ENCODE measurements at places on chromosomes 3 and 15.
A peak's percentile ranks its signal among the peaks of the same experiment; 100 is the strongest.

DNA sequence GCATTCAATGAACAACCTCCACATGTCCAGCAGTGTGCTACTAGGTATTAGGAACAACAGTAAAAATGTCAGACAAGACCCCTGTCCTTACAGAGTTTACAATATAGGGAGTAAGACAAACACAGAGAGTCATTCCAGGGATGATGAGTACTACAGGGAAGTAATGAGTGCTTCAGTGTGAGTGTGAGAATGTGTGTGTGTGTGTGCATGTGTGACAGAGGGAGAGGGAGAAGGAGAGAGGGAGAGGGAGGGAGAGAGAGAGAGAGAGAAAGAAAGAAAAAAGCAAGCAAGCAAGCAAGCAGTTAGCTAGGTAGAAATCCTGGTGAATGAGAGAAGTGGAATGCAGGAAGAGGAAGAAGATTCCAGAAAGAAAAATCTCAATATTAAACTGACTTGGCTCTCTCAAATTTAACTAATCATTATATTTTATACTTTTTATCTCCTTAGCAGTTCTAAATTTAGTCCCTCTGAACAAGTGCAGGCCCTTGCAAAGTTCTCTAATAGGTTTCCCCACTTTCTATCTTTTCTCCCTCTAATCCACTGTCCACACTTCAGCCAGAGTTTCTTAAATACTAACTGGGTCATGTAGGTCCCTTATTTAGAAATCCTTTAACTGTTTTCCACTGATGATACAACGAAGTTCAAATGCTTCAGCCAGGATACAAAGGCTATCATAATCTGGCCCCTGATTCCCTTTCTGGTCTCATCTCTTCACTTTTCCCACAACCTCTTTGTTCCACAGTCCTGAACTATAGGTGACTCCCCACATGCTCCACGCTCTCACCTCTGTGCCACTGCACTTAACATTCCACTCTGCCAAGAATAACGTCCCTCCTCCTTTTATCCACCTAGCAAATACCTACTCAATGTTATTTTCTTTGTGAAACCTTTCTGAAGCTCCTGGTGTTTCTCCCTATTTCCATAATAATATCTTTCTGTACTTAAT lies 10.3 kb downstream of the DCBLD2 start:
- no peak for DNase-seq

DNA sequence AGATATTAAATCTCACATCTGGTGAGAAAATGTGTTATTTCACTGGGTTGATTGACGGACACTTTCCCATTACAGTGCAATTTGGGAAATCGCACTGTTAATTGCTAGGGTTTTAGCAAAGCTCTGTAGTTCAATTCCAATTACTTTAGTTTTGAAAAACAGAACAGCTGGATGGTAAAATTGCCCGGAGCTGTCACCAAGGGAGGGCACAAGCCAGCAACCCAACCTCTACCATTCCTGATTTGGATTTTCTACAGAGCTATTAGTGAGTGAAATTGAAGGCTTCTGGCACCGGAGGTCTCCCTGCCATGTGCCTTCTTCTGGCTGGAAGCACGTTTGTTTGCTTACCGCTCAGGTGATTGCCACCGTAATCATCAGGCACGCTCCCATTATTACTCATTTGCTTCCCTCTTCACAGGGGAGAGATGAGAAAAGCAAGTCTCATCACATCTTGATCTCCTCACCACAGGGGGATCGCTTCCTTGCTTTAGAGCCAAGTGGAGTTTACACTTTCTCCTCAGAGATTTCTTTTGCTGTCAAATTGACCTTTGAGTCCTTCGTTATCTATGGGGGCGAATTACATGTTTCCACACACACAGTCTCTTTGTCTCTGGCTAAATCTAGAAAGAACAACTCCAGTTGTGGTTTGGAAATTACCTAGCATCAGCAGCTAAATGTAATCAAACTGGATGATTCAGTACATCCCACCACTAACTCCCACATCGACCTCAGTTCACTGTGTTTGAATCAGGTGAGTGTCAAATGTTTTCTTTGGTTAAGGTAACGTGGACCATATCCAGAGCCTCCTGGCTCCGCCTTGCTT lies 421.7 kb upstream of the GOLIM4 start:
- DNase-seq = no peak

DNA sequence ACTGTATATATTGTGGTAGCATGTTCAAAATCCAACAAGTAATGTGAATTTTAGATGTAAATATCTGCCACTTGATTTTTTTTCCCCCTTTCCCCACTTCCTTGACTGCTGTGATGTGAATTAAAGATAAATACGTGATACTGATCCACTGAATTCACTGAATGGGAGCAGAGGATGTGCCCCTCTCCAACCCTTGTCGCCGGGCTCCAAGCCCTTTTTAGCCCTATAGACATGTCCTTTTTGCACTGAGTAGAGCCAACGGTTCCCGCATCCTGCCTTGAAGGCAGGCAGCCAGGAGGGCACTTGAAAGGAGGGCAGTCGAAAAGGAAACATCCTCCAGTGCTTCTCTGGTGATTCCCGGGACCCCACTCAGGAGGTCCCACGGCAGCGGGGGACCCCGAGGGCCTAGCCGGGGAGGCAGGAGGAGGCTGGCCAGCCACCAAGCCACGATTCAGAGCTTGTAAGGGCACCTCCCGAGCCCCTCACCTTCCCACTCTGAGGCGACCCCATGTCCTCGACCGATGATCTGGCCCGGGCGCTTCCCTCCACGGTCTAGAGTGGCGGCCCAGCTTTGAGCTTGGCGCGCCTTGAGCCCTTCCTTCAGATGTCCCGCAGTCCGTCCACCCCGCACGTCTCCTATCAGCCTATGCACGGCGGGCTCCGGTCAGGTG lies 901 bp upstream of the MANF start:
- DNase-seq = no peak

- DNase-seq = no peak
Observed at GRCh38 chr3:137360531-137361201, 402.9 kb downstream of the IL20RB start.

GRCh38 chr15:63372018-63372705 lies 9.5 kb downstream of the CA12 start:
- DNase-seq = no peak

GRCh38 chr3:158165730-158166129 lies 55.8 kb downstream of the RSRC1 start:
- no peak for DNase-seq

DNA sequence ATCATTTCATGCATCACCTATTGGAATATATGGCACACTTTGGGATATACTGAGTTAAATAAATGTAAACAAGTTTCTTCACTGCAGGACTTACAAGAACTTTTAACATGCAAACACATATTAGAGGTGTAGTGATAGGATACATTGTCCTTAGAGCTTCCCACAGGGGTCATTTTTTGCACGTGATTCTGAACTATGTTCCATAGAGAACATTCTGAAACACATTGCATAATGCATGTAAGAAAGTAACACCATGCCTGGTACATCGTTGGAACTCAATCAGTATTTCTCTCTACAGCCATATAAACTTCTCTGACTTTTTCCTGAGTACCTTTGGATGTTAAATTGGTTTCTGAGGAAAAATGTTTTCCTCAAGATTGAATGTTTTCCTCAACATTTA lies 28.3 kb downstream of the MRAS start:
- DNase-seq = no peak

GRCh38 chr3:128784232-128784631 lies 58.2 kb downstream of the RAB7A start:
- DNase-seq = peak; percentile 48

DNA sequence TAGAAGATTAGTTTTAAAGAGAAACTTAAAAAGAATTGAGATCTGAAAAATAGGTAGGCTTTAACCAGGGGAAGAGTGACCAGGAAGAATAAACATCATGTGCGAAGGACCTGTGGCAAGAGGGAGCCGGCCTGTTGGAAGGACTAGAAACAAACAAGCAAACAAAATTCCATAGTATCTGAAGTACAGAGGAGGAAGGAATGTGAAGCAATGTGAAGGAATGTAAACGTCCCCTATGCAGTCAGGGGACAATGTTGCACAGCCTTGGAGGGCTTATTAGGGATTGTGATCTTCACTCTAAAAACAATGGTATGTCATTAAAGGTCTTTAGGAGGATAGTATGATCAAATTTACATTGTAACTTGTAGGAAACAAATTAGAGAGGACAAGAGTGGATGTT lies 84.4 kb upstream of the PLCL2 start:
- no peak for DNase-seq

DNA sequence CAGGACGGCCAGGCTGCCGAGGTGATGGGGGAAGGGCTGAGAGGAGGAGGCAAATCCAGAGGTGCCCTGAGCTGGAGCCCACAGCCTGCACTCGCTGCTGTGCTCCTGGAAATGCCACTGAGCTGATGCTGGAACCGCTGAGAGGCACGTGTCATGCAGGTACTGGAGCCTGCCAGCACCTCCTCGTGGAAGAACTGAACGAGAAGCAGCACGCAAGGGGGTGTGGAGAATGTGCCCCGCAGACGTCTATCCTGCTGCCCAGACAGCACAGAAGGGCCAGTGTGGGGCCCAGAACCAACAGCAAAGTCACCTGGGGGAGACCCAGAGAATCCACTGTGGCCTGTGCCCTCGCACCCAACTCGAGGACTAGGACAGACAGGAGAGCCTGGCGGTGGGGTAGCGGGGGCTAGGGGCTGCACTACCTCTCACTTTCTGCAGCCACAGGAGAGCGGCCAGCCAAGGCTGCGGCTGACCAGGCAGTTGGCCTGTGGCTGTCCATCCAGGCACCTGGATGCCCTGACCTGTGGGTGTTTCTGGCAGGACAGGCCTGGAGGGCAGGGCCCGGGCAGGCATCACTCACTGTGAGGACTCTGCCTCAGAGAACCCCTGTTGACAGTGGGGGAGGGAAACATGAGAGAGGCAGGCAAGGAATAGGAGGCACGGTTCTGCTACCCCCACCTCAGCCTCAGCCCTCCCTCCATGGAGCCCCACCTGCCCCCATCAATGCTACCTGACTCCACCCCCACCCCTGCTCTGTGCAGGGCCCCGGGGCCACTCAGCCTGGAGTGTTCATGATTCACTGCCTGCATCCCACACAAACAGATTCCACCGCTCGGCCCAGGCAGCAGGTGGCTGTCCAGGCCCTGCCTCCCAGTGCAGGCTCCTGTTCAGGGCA lies 213.1 kb downstream of the TBC1D2B start:
- DNase-seq = no peak

DNA sequence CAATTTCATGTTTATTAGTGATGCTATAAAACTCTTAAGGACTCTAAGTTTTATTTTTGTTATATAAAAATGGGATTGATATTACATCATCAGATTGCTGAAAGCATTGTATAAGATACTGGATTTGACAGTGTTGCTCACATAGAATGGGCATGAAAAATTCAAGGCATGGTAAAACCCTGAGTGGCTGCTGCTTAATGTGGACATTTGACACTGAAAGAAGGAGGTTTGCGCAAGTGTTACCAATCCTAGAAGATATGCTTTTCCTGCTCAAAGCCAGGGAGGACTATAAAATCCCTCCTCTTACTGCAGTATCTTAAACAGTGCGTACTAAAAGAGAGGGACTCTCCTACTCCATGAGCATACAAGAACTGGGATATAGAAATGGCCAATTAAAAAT lies 65.8 kb upstream of the PTX3 start:
- no peak for DNase-seq

DNA sequence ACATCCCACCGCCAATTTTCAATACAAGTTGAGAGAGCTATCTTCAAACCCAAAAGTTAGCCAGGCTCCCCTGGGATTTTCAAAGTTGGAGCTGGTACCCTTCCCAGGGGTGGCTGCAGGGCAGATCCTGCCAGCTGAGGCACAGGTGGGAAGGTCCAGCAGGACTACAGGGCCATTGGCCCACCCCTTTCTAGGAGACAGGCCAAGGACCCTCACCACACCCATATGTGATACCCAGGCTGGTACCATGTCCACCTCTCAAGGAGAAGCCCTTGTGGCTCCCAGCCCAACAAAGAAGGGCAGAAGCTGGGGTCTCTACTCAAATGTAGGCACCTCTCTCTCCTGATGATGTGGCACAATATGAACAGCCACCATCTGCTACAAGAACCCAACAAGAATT lies 8.0 kb downstream of the POC1A start:
- DNase-seq = no peak

- DNase-seq = no peak
Observed at GRCh38 chr3:158789592-158789991, 12.3 kb upstream of the MFSD1 start.

DNA sequence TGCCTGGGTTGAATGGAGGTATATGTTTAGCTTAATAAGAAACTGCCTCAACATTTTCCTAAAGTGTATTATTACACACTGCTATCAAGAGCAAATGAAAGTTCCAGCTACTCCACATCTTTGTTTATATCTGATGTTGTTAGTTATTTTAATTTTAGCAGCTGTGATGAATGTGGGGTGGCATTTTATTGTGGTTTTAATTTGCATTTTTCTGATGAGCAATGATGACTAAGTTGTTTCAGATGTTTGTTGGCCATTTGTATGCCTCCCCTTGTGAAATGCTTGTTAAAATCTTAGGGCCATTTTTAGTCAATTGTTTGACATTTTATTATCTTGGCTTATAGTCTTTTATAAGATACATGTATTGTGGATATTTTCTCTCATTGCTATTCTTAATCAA lies 260.4 kb upstream of the SLCO3A1 start:
- no peak for DNase-seq

DNA sequence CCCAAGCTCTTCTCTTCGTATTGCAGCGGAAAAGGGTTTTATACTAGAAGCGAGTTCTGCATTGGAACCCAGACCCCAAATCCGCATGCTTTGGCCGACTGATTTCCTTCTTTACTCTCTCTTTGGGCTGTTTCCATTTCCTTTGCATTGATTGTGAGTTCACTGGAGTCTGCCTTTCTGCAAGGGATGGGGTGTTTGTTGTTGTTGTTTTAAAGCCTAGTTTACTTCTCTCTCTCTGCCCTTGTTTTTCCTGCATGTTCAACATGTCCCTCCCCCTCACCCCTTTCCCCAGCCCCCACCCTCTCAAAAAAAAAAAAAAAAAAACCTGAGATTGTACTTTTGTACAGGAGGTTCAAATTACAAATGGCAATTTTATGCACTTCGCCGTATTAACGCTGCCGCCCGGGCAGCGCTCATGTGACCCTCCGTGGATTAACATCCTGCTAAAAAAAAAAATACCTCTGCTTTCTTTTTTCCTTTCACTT lies 2.2 kb downstream of the NR2F2 start:
- DNase-seq = no peak
